Activated CD4-positive, alpha-beta T cell treated with anti-CD3 and anti-CD28 coated beads, Interleukin-2, amount 10 ng/mL, durations not matched to agents 7 days and 5 days (primary cell): ENCODE measurements at places on chromosomes 1 and 21.

- no peak for DNase-seq
These were observed 4.6 kb downstream of the S100B start for GRCh38 chr21:46600305-46600704.

GRCh38 chr1:171772312-171772711 is 9.1 kb upstream of the METTL13 start:
- no peak for DNase-seq

- peak; percentile 53 for DNase-seq
These were observed 22.5 kb upstream of the GBP5 start for GRCh38 chr1:89295187-89295586.

- DNase-seq = no peak
These were observed 1.4 kb upstream of the WDR26 start for GRCh38 chr1:224435999-224436398.

GRCh38 chr1:117436513-117436912 is 69.3 kb downstream of the MAN1A2 start:
- DNase-seq = no peak

DNA sequence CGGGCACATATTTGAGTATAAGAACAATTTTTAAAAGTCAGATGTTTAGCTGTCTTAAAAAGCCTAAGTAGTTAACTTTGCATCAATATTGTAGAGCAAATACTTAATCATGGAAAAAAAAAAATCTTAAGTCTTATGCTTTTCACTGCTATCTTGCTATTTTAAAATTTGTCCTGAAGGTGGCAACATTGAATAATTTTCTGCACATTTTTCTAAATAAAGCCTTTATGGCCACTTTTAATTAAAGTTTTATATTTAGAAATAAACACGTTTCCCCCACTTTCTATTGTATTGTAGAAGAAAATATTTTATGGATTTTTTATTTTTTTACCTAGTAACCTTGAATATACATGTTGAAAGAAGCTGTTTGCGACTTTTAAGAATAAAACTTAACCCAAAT is 198.8 kb downstream of the AMY1C start:
- DNase-seq = no peak

DNA sequence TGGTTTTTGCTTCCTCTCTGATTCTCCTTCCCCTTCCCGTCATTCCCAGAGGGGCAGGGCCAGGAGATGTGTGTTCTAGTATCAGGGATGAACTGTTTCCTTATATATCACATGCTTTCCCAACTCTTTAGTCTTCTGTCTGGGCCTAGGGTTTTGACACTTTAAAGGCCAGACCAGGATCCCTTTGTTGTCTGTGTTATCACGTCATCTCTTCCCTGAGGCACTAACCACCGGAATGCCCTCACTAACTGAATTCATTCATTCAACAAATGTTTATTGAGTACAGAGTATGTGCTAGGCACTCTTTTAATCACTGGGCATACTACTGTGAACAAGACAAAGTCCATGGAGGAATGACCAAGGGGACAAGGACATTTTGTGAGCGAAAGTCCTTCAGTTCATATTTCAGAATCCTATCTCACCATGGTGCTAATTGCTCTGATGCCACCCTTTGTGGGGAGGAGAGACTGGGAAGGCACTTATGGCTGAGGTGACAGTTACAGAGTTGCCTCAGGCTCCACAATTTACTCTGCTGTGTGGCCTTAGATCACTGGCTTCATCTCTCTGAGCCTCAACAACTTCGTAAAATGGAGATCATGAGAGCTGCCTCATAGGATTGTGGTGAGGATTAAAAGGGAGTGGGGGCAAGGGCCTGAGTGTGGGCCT is 12.0 kb upstream of the ZNF362 start:
- no peak for DNase-seq

DNA sequence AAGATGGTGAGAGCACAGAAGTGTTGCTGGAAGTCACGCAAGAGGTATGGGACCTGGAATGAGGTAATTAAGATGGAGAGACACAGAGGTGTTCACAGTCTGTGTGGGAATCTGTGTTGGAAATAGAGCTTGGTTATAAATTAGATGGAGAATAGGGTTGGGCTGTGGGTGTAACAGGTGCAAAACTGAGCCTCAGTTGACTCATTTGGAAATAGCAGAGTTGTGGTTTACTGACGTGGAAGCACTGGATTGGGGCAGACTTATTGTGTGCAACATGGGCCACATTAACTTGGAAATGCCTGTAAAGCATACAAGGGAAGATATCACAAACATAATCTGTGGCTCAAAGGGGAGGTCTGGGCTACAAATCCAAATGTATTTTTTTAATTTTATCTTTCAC is 13.0 kb downstream of the CAMSAP2 start:
- no peak for DNase-seq

DNA sequence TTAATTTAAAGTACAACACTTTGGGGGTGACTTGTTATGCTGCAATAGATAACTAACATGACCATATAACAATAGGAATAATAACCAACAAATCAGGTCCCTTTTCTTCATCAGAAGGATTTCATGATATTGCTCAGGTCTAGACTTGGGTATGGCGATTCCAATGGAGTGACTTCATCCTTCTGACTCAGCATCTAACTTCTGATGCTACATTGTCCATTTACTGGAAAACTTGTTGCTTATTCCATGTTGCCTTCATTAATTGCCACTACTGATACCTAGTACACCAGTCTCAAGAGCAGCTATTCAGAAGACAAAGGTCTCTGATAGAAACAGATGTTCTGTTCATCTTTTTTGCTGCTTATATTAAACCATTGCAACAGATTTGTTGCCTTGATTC is 324.3 kb downstream of the TGFB2 start:
- no peak for DNase-seq

- DNase-seq = no peak
These were observed 406.5 kb downstream of the DUSP10 start for GRCh38 chr1:221335161-221336101.

DNA sequence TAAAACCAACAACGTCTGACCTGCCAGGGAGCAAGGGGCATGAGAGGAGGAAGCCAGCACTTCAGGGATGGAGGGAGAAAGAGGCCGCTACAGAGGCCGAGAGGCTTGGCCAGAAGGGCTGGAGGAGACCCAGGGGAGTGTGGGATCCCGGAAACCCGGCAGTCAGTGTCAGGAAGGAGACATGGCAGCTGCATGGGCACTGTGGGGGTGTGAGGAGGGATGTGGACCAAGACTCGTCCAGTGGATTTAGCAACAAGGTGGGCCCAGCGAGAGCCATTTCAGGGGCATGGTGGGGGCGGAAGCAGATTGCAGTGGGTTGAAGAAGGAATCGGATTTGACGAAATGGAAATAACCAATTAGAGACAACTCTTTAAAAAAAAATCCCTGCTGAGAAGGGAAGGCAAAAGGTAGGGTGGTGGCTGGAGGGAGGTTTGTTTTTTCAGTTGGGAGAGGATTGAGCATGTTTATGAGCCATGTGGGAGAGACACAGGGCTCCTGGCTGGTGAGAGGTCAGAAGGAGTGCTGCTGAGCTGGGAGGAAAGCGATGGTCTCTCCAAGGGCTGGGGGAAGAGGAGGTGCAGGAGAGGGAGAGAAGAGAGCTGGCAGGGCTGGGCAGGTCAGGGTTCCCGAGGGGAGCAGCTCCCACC is 4.4 kb downstream of the B4GALT2 start:
- DNase-seq = no peak

DNA sequence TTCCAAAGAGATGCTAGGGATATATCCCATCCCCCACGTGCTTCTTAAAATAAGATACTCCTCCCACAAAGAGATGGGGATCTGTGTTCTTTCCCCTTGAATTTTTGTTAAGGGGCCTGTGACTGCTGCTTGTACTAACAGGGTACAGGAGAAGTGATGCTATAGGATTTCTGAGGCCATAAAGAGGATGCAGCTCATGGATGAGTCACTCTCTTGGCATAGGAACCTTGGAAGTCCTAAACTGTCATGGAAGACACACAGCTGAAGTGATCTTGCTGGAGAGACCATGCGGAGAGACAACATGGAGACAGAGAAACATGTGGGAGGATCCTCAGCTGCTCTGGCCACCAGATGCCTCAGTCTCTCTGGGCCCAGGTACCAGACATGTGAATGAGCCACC is 157.2 kb downstream of the S1PR1 start:
- DNase-seq = no peak

DNA sequence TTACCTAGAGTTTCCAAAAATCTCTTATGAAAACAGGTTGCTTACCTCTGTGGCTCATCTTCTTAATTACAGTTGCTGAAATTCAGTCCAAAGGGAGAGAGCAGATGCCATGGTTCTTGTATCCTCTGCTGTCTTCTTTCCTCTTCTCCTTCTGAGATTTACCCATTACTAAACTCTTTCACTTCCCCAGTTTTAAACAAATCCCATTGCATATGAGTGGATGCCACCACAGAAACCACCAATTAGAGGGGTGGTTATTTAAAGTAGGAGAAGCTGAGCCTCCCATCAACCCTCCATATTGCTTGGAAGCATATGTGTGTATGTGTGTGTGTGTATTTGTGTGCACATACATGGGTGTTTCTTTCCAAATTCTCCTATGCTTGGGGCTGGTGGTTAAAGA is 128.5 kb upstream of the KCNK1 start:
- DNase-seq = no peak

DNA sequence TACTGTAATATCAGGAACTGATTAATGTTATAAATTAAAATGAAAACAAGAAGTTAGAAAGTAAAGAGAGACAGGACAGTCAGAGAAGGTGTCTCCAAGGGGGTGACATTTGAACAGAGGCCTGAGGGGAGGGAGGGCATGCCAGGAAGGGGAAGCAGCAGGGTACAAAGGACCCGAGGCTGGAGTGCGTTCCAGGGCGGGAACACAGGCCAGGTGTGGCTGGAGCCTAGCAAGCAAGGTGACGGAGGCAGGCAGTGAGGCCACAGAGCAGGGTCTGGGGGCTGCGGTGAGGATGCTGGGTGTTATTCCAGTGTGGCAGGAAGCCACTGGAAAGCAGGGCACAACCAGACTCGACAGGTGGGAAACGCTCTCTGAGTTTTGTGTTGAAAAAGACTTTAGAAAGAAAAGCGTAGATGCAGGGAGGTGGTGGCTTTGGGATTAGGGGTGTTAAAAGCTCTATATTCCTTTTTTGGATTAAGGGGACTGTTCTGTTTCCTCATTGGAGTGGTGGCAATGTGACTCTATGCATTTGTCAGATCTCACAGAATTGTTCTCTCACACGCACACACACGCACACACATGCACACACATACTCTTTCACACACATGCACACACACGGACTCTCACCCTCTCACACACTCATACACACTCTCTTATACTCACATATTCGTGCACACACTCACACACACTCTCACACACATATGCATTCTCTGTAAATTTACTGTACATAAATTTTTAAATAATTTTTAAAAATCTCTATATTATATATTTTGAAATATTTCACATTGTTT is 124.5 kb downstream of the GLIS1 start:
- no peak for DNase-seq

DNA sequence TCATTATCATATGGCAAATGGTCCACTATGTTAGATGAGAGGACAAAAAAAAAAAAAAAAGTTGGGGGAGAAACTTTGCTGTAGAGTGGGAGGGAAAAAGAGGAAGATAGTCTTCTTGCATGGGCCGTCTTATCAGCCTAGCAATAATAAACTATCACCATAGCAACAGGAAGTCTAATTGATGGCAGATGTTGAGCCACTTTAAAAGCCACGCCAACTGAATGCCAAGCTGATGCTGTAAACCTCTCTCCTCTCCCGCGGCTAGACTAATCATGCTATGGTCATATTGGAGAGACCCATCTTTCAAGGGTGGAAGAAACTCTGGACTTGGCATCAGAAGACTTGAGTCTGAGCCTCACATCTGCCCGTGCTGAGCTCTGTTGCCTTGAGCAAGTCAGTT is 122.2 kb upstream of the HOOK1 start:
- DNase-seq = no peak

GRCh38 chr1:236534151-236534651 is 10.4 kb downstream of the LGALS8 start:
- peak; percentile 24 for DNase-seq
